ENCODE measurements at places on chromosomes 2 and 18.
A peak's percentile ranks its signal among the peaks of the same experiment; 100 is the strongest.

GRCh38 chr2:233061591-233062450, 1.7 kb downstream of the INPP5D start:
- no peak for DNase-seq

DNA sequence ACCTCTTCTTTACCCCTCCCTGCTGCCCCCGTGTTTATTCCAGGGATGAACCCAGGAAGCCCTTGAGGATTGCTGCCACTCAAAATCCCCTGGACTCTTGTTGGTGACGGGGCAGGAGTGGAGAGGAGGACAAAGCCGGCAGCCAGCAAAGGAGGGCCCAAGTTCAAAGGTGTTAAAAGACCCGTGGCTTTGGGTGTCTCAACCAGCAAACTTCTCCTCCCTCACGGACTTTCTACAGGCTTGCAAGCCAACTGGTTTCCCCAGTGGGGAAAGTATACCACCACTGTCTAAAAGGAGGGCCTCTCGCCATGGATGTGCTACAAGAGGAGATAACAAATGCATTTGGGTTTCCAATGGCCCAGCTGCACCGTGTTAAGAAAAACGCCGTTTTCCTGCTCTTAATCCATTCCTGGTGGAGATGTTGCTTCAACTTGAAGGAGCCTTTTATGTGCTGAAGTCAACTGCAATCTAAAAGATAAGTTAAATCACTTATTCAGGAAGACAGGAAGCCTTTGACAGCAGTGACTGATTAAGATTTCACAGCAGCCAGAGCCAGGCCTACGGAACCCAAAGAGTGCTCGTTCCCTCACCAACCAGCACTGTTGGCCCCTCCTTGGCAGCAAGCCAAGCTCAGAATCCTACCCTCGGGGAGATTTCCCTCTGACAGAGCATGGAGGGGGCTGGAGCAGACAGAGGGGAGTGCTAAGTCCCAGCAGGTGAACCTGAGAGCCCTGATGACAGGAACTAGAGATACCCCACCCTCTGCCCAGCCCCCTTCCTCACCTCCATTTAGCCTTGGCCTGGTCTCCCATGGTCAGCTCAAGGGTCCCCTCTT, 57.8 kb downstream of the ZBTB7C start:
- DNase-seq: no peak

DNA sequence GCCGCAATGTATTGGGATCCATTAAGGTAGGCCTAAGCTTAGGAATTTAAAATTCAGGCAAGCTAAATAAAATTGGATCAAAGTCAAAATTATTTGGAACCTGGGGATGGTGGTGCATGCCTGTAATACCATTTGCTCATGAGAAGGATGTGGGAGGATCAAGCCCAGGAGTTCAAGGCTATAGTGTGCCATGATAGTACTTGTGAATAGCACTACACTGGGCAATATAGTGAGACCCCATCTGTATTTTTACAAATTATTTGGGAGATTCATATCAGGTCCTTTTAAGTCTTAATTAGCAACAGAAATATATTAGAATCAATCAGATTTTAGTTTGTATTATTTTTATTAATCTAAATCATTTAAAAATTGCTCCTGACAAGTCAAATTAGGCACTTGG, 39.8 kb upstream of the TLK1 start:
- no peak for DNase-seq

DNA sequence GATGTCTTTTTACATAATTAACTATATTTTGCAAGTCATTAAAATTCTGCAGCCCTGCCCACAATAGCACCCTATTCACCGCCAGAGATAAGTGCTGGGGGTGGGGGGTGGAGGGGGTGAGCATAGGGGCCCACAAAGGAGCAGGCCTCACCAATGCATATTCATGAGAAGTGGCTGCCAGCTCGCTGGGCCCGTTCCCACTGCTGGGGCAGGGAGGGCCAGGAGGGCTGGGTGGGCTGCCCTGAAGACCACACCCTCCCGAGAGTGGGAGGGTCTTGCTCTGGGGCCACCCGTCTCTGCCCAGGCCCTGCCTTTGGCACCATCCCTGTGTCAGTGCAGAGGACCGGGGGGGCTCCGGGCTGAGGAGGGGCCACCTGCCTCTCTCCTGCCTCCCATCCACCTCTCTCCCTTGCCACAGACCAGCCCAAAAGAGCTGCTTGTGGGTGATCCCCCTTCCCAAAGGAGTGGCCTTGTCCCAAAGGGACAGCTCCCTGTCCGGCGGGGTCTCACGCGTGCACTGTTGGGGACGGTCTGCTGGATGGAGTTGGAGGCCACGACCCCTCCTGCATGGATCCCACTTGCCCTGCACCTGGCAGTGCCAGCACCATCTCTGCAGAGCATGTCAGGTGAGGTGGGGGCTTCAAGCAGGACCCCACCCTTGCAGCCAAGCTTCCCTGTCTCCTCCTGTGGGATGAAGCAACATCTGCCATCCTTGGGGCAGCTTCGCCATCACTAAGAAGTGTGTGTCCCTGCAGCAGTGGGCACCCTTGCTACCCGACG, 138.8 kb upstream of the GPC1 start:
- DNase-seq: no peak

DNA sequence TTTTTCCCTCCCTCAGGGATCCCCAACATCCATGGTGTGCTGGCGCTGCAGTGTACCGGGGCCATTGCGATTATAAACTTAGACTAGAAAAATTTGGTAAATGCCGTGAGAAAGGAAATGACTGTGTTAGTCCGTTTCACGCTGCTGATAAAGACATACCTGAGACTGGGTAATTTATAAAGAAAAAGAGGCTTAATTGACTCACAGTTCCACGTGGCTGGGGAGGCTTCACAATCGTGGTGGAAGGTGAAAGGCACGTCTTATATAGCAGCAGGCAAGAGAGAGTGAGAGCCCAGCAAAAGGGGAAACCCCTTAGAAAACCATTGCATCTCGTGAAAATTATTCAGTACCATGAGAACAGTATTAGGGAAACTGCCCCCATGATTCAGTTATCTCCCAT, 44.3 kb downstream of the NTSR2 start:
- no peak for DNase-seq

DNA sequence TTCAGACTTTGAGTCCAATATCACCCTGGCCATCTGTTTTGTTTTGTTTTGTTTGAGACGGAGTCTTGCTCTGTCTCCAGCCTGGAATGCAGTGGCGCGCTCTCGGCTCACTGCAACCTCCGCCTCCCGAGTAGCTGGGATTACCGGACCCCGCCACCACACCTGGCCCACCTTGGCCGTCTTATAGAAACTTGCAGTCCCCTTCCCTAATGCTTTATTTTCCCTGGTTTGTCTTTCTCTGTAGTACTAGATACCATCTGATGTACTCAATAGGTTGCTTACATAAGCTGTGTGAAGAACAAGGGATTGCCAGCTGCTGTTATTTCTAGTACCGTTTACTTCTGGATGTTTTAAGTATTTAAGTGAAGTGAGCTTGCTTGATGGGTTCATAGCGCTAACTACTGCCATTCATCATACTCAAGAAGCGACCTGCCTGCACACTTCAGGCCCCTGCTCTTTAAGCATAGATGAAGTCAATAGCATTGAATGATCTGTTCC, 1.2 kb downstream of the RPL31 start:
- no peak for DNase-seq

DNA sequence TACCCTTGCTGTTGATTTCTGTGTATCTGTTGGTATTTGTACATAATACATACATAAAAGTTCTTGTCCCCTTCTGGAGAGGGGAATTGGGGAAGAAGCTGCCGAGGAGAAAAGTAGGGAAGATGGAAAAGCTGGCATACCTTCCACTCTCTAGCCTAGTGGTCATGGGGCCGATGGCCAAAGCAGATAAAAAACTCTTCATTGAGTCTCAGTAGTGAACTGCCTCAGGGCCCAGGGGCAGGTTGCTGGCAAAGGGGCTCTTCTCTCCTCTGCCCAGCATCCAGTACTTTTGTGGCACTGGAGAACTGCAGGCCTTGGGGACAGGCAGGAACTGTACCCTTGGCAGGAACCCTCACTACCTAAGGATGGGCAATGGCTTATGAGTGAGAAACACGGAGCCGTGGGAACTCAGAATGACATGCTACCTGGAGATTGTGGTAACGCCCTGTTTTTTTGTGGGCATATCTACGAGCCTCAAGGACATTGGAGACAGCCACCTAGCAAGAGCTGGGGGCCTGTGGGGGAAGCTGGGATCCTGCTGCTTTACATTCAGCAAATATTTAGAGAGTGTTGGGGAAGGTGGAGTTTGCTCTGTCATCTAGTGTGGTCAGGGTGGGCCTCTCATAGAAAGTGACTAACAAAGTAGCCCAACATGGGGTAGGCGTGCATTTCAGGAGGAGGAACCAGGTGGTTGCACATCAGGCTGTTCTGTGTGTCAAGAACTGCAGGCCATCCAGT, 22.6 kb upstream of the ITGB6 start:
- no peak for DNase-seq

DNA sequence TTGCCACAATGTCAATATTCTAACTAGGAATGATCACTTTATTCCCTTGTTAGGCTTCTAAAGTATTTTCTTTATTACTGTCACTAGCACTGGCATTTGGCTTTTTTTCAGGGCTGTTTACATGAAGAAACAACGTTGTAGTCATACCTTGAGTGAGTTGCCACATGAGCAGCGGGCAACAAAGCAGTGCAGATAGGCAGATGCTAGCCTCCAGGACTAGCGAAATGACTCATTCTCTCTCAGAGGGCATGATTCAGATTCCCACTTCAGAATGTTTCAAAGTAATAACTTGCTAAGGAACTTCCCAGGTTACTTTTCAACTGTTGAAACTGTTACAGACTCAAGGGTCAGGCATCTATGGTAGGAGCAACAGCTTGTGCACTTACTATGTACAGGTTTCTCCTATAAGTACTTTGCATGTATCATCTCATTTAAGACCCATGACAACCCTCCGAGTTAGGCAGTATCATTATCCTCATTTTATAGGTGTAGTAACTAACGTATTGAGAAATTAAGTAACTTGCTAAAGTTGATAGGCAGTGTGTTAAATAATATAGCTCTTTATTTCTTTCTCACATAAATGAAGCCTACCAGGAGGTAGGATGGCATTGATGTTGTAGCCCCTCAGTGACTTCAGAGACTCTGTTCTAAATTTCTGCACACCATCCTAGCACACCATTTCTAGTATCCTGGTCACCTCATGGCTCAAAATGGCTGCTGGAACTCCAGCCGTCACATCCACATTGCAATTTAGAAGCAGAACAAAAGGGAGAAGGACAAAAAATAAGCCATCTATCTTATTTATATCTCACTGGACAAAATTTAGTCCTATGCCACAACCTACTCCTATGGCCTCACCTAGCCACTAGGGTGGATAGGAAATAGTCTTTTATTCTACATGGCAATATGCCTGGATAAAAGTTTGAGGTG, 83.3 kb downstream of the ICOS start:
- no peak for DNase-seq

DNA sequence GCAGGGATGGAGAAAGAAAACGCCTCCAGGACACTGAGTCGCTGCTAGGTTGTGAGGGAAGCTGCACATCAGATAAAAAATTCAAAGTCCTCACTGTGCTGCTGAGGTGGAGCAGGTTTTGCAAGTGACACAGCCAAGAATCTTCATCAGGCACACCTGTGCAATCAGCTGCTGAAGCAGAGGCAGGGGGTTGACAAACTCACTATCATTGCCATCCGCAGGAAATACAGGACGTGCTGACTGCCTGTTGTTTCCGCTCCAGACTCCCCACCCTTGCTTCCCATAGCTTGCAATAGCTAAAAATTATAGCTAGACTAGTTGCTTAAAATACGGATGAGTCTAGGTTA, 147.8 kb upstream of the FHL2 start:
- no peak for DNase-seq

- no peak for DNase-seq
These were observed 40.9 kb downstream of the GORASP2 start for GRCh38 chr2:170969872-170970496.

DNA sequence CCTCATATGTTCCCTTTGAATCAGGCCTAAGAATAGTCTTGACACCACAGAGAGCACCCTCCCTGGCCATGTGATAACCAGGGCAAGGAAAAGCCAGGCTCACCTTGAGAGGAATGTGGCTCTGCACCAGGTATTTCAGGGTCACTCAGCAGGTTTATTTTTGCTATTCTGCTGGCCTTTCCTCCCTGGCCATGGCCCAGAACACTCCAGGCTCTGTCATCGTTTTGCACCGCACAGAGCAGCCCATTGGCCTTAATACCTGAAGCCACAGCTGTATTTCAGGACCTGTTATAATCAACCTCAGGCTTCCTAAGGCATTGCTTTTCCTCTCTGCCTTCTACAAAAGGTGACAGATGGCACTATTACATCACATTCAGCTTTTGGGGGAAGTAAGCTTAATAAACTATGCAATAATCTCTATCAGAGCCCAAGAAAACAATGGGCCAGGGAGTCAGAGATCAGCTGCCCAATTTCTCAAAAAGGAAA, 668.3 kb downstream of the IRS1 start:
- DNase-seq: no peak

DNA sequence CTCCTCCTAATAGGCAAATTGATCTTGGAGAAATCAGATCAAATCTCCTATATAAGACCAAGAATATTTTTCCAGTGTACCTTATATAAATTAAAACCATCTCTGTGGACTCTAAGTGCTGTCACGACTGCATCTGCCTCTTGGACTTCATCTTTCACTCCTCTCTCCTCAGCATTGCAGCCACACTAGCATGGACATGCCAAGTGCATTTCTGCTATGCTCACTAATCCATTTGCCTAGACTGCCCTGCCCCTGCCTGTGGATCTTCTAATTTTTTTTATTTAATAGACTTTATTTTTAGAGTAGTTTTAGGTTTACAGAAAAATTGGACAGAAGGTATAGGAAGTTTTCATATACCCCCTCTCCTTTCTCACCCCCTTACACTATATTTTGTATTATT, 146.7 kb upstream of the VWC2L start:
- DNase-seq: no peak

DNA sequence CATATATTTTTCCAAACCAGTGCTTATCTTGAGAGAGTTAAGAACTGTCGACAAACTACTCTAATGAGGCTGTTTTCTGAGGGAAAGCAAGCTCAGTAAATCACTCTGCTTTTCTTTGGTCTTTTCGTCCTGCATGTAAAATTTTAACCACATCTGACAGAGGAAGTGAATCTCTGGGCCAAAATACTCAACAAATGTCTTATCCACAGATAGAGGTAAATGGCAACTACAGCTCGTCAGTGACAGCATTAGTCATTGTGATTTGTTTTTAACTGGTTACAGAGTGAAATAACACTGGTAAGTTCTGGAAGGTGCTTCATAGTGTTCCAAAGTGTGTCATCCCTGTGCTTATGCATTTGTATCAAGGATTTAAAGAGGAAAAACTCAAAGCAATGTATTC, 82.6 kb upstream of the SLC8A1 start:
- no peak for DNase-seq

GRCh38 chr18:38362286-38362792, 796.7 kb upstream of the CELF4 start:
- no peak for DNase-seq

- peak; percentile 41 for DNase-seq
These were observed 1.1 kb downstream of the CASP8 start for GRCh38 chr2:201261471-201261870.

- DNase-seq: no peak
These were observed 88.6 kb upstream of the B3GNT7 start for GRCh38 chr2:231306791-231307393.

DNA sequence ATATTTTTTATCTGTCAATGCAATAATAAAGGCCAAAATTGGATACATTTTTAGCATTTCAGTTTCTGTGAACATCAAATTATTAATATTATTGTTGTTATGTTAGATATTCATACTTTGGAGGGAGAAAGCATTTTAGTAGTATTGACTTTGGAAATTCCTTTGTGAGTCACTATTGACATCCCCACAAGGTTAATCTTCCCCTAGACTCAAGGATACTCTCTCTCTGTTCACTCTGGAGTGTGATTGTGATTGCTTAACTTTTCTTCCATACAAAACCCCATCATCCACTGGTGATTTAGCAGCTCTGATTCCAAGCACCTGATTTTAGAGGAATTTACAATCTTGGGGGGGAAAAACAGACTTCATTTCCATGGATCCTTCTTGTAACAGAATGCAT, 352.0 kb downstream of the THSD7B start:
- DNase-seq: no peak

All from T follicular helper cell (primary cell).